NCI-H2171 treated with DMSO at 0.1 percent for 48 hours (cell line): ENCODE measurements at places on chromosomes 6 and 20.

- DNase-seq = no peak
Measured at GRCh38 chr20:60587986-60588385, 629.8 kb downstream of the CDH26 start.

DNA sequence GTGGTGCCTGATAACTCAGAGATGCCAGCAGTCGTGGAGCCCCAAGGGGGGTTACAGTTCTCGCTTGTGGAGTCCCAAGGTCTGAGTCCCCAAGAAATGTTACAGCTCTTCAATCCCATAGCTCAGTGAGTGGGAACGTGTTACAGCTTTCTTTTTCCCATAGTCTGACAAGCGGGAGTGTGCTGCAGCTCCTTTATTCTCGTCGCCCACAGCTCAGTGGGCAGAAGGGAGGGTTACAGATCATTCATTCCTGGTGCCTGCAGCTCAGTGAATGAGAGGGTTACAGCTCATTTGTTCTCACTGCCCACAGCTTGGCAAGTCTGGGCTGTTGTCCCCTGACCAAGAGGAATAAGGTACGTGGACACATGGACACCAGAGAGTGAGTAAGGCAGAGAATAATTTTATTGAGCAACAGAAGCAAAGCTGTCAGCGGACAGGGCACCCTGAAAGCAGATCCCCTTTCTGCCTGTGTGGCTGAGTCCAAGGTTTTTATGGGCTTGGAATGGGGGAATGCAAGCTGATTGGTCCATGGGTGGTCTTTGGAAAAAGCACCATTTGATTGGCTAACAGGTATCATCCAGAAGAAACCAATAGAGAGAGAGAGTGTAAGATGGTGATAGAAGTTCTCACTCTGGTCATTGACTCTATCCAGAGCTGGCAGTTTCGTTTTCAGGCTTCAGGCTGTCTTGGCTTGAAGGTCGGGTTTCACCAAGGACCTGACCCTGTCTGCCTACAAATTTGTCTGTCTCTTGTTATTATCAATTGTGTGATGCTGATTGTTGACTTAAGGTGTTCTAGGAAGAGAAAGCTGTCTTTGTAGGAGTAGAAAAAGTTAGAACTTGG, 16.4 kb downstream of the RNF217 start:
- DNase-seq = no peak

- DNase-seq = no peak
Measured at GRCh38 chr6:163797296-163797845, 382.9 kb downstream of the QKI start.

GRCh38 chr20:24778585-24779031, 170.5 kb upstream of the CST7 start:
- no peak for DNase-seq

DNA sequence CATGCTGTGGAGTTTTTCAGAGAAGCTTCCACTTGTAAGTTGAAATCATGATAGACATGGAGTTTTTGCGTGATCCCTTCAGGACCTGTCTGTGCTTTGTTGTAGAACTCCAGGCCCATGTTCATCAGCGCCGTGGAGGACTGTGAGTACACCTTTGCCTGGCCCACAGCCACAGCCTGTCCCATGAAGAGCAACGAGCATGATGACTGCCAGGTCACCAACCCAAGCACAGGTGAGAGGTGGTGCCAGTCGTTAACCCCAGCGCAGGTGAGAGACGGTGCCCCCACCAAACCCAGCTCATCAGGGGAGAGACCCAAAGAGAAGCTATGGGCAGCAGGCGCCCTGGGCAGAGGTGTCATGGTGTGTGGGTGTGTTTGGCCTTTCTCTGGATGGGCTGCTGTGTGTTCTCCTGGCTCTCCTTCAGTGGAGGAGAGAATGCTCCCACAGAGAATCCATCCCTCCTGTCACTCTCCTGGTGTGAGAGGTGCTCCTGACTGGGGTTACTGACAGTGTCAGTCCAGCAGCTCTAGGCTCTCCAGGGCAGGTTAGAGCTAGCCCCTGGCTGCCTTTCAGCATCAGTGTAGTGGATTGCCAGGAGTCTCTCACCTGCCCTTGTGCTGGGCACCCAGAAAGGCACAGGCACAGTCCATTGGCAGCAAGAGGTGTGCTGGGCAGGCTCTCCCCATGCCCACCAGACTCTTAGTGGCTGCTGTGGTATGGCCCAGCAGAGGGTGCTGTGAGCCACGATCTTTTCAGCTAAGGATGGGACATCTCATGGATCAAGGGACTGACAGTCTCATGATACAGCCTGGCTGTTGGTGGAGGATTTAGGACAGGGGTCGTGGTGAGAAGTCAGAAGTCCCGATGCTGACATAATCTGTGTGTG, 49.6 kb upstream of the SLC22A1 start:
- no peak for DNase-seq

DNA sequence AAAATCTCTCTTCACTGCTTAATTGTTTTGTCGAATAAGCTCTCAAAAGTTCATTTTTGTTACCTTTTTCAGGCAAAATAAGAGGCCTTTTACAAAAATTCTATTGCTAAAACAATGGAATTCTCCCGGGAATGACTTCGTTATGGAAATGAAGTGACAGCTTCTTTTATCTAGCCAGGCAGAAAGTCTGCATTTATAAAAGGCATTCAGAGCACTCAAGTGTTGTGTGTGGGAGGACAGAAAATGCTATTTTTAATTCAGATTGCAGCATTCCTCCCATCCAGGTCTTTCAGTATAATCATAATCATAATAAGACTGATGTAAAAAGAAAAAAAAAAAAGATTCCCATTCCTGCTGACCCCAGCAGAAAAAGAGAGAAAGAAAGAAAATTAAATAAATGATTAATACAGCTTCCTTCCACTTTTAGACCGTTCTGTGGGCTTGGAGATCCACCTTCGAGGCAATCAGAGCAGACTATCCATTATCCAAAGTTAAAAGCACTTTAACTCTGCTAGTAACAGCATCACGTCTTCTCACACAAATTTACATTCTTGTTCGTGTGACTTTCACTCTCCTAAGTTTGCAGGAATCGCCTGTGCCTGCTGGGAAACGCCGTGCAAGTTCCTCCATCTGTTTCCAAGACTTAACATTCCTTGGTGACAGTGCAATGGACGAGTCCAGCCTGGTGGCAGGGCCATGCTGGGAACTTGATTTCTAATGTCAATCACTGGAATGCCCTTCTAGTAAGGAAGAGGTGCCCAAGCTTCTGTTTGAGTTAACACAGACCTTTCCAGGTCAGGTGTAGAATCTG, 258.8 kb downstream of the GMPR start:
- DNase-seq = no peak

GRCh38 chr6:157644043-157644810, 178.8 kb upstream of the SNX9 start:
- DNase-seq = peak; percentile 77

DNA sequence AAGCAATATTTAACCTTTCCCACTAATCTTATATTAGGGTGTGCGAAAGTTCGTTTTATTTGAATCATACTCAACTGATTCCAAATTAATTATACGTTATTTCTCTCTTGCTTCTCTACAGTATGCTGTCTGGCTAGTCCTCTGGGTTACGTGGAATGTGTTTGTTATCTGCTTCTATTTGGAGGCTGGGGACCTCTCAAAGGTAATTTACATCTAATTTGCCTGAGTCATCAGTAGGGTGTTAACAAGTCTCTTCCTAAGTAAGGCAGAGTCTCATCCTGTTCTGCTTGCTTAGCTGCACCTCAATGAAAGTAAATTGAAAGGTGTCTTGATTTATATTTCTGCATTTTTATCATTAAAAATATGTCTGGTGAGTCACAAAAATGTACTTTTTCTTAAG, 551.5 kb downstream of the NKAIN2 start:
- peak; percentile 14 for DNase-seq

GRCh38 chr6:30592287-30592686, 21.0 kb downstream of the ABCF1 start:
- DNase-seq = no peak

DNA sequence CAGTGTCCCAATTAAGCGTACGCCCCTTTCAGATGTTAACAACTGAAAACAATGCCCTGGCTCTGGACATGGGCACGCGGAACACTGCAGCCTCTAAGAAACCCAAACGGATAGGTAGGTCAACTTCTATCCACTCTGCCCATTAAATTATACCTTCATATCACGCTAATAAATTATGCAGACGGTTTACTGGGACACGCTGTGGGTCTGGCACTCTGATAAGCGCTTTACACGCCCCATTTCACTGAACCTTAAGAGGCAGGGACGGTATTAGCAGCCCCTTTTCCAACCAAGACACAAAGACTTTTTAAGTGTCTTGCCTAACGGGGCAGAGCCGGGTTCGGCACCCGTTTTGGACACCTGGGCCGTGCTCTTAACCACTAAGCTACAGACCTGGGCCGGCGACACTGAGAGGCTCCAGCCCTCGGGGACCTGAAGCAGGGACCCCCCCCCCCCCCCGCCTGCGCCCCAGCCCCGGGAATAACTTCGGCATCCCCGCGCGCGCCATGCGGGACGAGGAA, 744 bp downstream of the STAU1 start:
- DNase-seq = no peak

DNA sequence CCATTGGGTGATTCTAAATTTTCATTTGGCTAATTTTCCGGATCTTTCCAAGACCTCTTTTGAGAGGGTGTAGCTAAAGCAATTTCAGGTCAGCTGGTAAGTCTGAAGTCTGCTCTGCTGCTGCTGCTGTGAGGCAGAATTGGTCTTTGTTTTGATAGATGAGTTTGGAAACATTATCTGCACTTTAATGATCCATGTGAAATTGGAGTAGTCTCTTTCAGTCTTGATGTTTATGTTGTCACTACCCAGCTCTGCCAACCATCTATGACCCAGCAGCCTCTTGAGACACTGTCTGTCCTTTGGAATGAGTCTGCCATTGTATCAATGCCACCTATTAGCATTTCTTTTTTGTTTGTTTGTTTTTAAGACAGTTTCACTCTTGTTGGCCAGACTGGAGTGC, 44.1 kb downstream of the TXNDC5 start:
- no peak for DNase-seq

DNA sequence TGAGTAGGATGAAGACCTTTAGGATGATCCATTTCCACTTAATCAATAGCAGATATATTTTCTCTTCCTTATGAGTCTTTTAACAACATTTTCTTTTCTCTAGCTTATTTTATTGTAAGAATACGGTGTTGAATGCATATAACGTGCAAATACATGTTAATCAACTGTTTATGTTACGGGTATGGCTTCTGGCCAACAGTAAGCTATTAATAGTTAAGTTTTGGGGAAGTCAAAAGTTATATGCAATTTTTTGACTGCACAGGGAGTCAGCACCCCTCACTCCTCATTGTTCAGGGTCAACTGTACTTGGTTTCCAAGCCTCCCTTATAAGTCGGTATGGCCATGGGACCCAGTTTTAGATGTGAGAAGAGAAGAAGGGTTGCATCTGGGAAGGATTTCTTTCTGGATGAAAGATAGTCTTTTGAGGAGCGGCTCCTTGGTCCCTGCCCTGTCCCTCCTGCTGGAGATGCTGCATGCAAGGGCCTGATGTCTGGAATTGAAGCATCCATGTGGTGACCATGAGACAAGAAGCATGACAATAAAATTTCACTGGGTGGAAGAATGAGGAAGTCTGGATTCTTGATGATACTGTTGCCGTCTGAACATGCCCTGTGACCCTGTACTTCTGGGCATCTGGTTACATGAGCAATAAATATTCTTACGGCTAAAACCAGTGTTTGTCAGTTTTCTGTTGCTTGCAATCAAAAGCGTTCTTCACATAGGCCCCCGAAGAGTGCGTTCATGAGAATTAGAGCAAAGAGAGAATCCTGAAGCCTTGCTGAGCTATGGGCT, 194.7 kb upstream of the PMEPA1 start:
- no peak for DNase-seq

- DNase-seq = no peak
Measured at GRCh38 chr20:10675450-10675848, 1.6 kb upstream of the JAG1 start.

DNA sequence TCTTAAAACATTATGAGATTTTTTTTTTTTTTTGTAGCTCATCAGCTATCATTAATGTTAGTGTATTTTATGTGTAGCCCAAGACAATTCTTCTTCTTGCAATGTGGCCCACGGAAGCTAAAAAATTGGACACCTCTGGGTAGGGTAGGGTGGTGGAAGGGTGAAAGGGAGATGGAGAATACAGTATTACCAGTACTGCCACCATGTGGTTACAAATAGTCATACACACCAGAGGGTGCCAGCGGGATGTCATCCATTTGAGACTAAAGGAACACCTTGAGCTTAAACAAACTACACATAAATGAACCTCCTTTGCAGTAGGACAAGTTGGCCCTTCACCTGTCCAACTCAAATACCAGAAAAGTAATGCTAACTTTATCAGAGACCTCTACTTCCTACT, 601.9 kb downstream of the HTR1B start:
- no peak for DNase-seq

GRCh38 chr6:100339574-100340255, 125.0 kb downstream of the SIM1 start:
- no peak for DNase-seq

GRCh38 chr6:137092018-137092417, 47.3 kb upstream of the IL20RA start:
- no peak for DNase-seq

- no peak for DNase-seq
Measured at GRCh38 chr20:38083338-38084048, 49.9 kb downstream of the RPRD1B start.

DNA sequence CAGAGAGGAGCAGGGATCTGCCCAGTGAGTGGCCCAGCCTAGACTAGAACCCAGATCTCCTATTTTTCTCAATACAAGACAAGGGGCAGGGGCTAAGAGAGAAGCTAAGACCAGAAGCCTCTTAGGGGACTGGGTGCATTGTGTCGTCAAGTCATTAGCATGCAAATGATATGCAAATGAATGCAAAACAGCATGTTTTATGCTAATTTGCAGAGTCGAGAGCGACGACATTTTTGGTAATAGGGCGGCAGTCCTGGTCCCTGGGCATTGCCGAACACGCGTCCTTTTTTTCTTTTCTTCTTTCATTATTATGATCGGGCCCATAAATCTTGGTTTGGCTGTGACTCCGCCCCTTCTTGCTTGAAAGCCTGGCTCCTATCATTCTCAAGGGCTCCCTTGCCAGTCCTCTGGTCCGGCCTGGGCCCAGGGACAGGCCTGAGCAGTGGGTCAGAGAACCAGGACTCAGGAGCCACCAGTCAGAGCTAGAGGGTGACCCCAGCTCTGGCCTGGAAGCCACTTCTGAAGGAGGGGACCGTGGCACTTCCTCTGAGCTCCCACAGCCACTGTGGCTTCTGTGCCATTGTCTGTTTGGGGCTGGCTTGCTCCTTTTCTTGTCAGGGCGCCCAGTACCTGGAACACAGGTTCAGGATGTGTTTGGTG, 32.0 kb upstream of the SCRT2 start:
- no peak for DNase-seq

DNA sequence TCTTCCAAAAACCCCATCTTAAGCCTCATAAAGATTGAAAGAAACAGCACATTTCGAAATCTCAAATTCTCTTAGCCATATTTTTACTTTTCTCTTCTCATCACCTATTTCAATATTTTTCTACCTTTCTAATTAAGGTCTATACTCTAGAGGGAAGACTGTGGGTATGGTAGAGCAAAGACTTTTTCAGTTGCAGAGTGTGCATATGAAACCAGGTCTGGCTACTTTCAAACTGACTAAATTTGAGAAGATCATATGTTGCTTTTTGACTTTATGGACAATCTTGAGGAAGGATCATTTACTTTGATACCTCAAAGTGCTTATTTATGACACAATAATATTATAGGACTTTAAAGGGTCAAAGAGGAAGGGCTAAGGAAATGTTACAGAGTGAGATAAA, 20.7 kb downstream of the FILIP1 start:
- DNase-seq = no peak
